ENCODE measurements at places on chromosomes 6 and 20.

DNA sequence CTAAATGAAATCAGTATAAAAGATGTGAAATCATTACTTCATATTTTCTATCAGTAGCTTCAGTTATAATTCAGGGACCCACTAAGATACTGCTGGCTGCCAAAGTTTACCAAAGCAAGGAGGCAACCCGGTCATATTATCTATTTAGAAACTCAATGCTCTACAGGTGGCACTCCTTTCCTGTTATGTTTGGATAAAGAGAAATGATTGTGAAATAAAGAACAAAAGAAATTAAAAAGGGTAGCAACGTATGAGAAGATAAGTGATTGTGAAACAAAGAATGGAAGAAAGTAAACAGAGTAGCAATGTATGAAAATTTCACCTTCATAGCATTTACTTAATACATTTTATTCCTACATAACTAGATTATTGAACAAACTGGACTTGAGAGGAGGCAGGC, 45.2 kb downstream of the RSPH3 start:
- no peak for DNase-seq

- DNase-seq = no peak
Observed at GRCh38 chr6:110307368-110307767, 50.8 kb downstream of the METTL24 start.

DNA sequence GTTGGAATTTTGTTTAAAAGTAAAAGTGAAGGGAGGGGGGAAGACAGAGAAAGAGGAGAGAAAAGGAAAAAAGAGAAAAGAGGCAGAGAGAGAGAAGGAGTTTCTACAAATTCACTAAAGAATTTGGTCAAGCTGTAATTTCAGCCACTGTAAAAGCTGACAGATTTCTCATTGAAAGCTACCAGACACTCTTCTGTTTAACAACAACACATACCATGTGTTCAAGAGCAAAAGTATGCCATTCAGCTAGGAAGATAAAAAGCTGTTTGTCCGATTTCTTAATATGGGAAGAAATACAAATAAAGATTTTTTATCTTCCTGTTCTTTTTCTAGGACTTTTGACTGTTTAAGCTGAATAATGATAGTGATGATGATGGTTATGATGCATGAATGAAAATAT, 204.8 kb upstream of the RSPO3 start:
- no peak for DNase-seq

GRCh38 chr6:137734005-137734874, 132.8 kb upstream of the TNFAIP3 start:
- DNase-seq = no peak

DNA sequence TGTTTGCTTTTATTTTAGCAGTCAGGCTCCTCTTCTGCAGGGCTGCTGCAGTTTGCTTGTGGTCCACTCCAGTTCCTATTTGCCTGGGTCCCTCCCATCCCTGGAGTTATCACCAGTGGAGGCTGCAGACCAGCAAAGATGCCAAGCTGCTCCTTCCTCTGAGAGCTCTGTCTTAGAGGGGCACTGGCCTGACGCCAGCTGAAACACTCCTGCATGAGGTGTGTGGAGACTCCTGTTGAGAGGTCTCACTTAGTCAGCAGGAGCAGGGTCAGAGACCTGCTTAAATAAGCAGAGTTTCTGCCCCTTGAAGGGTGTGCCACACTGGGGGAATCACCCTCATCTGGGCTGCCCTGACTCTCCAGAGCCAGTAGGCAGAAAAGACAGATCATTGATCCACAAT, 16.2 kb upstream of the WFDC8 start:
- no peak for DNase-seq

GRCh38 chr20:36248836-36249235, 12.6 kb downstream of the AAR2 start:
- no peak for DNase-seq

DNA sequence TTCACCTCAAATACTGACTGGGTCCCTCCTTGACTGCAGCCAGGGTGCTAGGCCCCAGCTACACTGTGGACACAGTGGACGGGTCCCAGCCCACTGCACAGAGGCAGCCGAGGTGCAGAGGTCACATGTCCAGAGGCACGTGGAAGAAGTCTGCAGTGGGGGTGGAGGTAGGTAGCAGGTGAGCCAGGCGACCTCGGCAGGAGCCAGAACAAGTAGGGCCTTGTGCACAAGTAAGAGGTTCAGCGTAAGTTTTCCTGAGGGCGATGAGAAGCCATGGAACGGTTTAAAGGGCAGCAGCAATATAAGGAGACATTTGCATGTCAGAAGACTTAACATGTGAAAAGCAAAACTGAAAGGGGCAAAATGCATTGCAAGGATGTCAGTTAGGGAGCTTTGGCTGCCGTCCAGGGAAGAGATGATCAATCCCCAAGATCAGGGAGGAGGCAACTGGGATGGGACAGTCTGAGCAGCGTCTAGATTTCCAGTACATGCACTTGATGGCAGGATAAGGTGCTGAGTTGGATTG, 49.7 kb upstream of the SNX9 start:
- no peak for DNase-seq

- DNase-seq = peak; percentile 51
Observed at GRCh38 chr6:129748212-129748900, 38.4 kb upstream of the ARHGAP18 start.

DNA sequence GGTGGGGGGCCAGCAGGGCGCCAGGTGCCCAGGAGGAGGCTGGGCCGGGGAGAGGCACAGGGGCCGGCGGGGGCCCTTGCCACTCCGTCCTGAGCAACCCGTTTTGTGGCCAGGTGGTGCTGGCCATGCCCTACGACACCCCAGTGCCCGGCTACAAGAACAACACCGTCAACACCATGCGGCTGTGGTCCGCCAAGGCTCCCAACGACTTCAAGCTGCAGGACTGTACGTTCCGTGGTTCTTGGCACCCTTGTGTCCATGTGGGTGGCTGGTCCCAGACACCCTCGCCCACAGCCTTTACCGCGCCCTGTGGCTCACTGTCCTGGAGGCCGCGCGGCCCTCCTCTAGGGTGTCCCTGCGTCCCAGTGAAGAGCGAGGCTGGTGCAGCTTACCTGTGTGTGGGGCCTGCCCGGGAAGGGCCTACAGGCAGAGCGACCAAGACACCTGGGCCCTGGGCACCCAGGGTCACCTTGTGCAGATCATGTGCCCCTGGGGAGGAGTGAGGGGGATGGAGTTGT, 28.7 kb downstream of the PYGB start:
- no peak for DNase-seq

- DNase-seq = no peak
Observed at GRCh38 chr6:10406556-10406955, 8.3 kb downstream of the TFAP2A start.

GRCh38 chr20:59117526-59117925, 46.1 kb upstream of the ZNF831 start:
- DNase-seq = no peak

- DNase-seq = no peak
Observed at GRCh38 chr20:39993742-39994141, 695.3 kb downstream of the MAFB start.

- DNase-seq = no peak
Observed at GRCh38 chr6:25670208-25670607, 18.2 kb downstream of the SCGN start.

DNA sequence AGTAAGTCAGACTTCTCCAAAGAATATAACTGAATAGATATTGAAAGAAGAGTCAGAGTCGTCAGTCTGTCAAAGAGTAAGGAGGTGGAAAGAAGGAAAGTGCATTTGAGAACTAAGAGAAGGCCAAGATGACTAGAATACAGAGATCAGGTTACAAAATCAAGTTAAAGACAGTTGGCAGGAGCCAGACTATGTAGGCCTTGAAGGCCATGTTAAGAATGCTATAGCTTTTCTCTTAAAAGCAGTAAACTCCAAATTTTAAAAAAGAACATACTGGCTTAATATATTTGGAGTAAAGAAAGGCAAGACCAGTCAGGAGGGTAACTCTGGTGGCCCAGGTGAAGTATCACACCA, 68.8 kb downstream of the IBTK start:
- DNase-seq = no peak

GRCh38 chr6:155418017-155418761, 37.5 kb downstream of the NOX3 start:
- DNase-seq = peak; percentile 74

DNA sequence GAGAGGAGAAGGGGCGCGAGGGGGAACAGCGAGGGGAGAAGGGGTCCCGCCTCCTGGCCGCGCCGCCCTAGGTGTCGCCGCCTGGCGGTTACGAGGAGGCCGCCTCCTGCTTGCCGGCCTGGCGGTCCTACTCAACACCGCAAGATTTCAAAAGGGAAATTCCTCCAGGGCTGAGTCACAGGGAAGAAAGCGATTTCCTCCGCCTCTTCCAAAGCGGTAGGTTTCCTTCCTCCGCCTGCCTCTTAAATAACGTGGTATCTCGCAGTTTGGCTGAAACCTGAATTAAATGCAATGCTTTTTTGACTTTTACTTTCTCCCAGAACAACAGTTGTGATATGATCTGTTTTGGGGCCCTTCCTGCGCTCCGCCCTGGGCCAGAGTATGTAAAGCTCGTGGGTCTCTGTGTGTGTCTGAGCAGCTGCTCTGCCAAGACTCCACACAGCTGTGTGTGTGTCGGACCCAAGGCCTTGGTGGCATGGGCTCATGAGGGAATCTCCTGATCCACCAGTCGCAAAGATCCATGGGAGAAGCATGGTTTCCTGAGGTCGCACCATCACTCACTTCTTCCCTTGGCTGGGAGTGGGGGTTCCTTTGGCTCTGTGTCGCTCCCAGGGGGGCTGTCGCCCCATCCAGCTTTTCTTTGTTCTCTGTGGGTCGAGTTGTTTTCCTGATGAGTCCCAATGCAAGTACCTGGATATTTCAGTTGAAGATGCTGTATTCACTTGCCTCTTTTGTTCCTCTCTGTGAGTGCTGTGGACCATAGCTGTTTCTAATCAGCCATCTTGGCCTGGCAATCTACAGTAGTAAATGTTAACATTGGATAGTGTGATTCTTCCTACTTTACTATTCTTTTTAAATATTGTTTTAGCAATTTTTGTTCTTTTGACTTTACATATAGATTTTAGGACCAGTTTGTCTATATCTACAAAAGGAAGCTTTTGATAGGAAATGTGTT, 31.6 kb upstream of the NOTCH4 start:
- peak; percentile 65 for DNase-seq

- no peak for DNase-seq
Observed at GRCh38 chr6:166724576-166724975, 97.5 kb upstream of the RPS6KA2 start.

DNA sequence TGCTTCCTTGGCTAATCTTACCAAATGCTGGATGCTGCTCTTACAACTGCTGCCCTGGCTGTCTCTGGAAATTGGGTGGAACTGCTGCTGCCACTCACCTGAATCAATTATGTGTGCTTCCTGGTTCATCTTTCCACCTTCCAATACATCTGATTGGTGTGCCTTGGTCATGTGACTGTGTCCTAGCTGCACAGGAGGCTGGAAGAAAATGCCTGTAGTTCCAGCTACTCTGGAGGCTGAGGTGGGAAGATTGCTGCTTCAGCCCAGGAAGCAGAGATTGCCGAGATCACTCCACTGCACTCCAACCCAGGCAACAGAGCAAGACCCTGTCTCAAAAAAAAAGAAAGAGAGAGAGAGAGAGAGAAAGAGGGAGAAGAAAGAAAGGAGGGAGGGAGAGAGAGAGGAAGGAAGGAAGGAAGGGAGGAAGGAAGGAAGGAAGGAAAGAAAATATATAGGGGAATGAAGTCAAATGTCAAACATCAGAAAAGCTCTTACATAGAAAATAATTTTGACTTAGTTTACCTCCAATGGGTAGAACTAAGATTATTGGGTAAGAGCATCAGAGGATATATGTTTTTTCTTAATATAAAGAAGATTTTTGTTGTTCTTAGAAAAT, 14.1 kb upstream of the PPARD start:
- DNase-seq = no peak

GRCh38 chr6:54747955-54748354, 98.6 kb upstream of the FAM83B start:
- DNase-seq = no peak

DNA sequence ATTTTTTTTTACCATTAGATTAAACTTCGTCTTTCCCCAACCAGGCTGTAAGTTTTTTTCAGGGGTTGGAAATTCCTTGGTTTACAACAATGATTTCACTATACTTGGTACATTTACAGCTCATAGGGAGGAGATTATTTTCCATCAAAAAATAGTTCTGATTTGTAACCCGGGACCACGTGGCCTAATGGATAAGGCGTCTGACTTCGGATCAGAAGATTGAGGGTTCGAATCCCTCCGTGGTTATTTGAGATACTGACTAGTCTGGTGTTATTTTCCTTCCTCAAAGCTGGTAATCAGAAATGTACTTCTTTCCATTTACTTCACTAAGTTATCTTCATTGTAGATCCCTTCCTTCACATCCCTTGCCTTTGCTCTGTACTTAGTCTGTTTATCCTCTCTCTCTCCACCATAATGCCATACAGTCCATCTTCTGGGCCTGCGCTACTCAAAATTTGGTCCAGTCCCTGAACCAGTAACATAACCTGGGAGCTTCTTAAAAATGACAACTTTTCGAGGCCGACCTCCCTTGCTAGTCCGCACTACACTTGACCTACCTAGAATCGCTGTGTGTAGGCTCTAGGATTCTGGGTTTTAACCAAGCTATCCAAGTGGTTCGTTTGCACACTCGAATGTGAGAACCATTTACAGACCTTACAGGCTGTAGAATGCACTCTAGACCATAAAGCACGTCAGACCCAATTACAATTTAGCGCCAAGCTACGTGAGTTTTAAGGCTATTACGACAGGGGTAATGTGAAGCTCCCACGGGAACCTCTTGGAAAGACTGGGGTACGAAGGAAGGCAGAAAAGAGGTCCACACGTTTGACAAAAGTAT, 42.1 kb upstream of the BTN3A2 start:
- DNase-seq = peak; percentile 52

DNA sequence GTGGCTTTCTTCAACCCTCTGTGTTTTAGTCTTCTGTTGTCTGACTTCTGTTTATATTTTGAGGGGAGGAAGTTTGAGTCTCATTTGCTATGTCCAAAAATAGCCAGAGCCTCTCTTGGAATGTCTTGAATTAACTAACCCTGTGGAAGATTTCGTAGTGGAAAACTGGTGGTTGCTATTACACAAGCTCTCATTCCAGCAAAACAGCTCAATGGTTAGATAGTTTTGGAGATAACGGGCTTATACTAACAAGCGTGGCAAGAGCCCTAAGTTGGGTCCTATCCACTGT, 1.6 kb downstream of the CCN2 start:
- no peak for DNase-seq

DNA sequence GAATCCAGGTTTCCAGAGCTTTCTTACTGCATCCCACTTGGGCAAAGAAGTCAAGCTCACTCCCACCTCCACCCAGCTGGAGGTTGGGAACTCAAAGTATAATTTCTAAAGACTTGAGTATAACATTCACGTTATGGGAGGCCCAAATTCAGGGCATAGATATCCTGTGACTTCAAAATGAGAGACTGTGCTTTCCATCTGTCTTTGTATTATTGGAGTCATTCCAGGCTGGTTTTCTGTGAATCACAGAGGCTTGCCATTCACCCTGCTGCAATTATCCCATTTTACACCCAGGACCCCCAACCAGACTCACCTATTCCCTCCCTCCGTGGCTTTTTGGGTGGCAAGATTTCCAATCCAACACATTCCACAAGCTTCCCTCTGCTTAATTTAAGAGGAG, 19.3 kb upstream of the SRC start:
- no peak for DNase-seq

Measured in CD4-positive, alpha-beta T cell treated with Interleukin-15 for 1 hour (primary cell).